ENCODE measurements at places on chromosomes 1 and 21. TPM values are rescaled to one million over a fixed set of nuclear protein-coding genes. Genes with fewer than 3 reads are reported as not detected.

Gene EVI5
- 11.4 TPM for total RNA-seq

DNA sequence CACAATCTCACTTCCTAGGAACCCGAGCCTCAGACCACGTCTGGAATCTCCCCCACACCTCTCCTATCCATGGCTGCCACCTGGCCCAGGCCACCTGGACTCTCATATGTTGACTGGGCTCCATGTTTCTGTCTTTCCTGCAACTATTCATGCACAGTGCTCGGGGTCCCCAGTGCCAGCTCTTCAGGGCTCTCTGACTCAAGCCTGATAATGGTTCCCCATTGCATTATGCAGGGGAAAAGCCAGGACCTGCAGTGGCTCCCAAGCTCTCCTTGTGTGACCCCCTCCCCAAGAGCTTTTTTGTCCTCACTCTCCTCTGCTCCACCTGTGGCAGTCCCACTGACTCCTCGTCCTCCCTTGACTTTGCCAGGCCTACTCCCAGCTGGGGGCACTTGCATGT is 417.6 kb downstream of the NPHP4 start:
- no peak for DNase-seq

GRCh38 chr1:170881268-170882265 is 53.8 kb upstream of the MROH9 start:
- peak; percentile 61 for DNase-seq

DNA sequence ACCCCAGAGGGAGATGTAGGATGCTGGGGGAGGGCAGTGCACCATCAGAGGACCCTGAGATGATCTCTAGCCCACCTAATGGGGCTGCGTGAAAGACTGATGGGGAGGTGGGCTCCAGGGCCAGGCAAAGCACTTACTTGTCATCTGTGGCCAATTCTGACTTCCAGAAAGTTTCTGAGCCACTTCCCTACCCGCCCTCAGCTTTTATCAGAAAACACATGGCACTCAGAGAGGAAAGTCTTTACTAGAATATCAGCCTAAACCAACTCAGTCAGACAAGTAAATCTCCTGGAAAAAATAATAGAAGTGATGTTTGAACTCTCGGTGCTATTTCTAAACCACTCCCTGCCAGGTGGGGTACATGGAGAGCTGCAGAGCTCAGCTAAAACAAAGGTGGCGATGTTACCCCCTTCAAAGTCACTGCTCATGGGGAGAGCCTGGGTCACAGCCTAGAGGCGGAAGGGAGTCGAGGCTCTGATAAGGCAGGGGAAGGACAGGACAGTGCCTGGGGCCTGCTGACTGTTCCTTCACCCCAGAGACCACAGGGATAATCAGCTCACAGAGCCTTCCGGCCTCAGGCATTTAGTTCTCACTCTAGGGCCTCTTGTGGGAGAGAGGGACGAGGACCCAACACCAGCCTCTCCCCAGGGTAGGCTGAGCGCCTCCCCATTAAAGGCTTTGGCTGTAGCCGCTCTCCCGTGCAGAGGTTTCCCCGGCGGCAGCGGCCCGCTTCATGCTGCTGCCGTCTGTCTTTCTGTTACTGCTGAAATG is 14.2 kb downstream of the SMIM12 start:
- DNase-seq, result no peak

Gene OVAAL
- 0.11 TPM for total RNA-seq

All from LHCN-M2 (cell line).